ENCODE measurements at places on chromosomes 2 and 18.

DNA sequence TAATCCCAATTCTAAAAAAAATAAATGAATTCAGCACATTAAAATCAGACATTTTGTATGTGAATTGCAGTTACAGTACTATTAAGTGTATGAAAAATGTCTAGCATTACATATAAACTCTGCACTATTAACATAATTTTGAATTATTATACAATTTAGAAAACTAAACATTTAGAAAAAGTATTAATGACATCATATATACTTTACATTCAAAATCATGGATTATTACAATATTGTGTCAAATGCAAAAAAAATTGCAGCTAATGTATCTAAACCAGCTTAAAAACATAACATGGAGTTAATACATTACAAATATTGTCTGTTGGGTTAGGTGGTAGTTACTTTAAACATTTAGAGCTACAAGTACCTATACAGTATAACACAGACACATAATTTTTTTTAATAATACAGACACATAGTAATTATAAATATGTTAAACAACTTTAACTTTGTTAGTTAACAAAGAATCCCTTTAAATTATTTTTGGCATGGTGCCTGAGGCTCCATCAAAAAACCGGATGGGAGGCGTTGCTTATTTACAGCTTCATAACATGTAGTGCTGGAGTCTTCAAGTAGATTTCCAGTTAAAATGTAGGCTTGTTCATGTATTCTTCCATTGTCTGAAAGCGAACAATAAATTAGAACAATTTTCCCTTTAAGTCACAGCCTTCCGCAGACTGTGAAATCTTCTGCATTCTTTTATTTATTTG lies 79.1 kb downstream of the AP1S3 start:
- DNase-seq = no peak

DNA sequence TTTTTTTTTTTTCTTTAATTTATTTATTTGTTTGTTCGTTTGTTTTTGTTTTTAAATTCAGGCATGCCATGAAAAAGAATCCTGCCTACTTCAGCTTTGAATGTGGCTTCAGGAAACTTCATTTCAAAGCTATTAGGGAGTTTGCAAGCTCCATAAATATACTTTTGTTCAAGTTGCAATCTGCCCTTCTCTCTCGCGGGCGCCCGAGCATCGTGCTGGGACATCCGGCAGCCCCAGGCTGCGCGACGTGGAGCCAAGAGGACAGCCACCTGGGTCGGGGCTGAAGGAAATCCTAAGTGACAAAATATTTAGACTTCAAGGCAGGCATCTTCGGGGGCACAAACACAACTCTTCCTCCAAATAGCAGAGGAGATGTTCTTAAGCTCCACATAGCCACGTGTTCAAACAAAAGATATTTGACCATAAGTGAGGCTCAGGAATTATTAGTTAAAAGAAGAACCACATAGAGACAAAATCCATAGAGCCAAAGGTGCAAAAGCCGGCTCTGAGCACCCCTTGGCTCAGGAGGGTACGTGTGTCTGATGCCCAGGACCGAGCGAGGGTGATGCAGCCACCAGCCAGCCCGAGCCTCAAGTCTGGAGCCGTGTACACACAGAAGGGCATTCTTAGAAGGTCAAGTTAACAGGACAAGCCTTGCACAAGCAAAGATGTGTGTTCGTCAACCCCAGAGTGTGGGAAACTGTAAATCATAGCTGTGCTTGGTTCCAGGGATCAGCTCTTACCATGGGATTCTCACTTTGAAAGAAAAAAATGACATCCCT lies 256.5 kb upstream of the SALL3 start:
- no peak for DNase-seq

DNA sequence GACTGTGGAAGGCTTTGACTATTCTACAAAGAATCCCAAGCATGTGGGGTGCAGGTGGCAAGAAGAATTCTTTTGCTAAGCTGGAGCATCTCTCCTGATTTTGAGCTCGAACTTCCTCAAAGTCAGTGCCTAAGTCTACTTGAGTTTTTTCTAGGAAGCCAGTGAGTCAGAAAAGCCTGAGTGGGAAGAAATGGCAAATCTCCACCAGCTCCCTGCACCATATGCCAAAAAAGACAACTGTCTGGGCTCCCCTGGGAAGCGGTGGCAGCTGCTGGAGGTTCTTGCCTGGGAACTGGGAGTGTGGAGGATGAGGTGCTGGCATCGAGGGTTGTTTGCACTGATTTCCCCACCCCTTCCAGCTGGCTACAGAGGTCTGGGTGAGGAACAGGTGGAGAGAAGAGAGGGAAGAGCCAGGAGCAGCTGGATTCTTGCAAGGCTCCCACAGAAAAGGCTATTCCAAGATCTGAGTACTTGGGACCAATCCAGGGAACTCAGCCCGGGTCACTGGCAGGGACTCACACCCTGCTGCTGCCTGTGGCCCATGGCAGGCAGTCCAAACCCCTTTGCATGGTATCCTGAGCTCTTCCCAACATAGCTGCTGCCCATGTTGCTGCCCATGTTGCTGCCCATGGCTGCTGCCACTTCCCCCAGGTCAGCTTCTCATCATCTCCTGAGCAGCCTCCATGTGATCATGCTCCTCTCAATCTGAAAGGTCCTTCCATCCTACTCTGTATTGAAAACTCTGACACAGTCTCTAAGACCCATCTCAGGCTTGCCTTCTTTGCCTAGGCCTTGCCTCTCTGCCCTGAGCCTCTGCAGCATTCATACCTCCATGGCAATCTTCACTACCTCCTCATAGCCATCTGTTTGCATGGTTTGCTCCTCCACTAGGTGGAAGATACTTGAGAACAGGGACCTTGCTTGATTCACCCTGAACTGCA lies 128.3 kb upstream of the SPATS2L start:
- peak; percentile 80 for DNase-seq

GRCh38 chr2:181697126-181697525 lies 16.8 kb upstream of the NEUROD1 start:
- DNase-seq = no peak

GRCh38 chr2:190653931-190654330 lies 5.0 kb downstream of the NAB1 start:
- DNase-seq = no peak

DNA sequence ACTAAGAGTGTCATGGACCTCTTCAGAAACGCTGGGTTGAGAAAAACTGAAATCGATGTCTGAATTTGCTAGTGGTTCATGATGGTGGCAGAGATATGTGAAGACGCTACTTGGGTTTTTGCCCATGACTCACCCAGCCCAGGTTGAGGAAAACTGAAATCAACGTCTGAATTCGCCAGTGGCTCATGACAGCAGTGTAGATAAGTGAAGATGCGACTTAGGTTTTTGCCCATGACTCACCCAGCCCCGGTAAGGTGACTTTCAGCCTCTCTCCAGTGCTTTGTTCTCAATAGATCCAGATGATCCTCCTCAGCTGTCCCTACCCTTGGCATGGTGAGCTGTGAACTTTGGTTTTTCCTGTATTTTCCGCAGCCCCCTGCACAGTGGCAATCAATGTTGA lies 105.3 kb upstream of the SIX3 start:
- no peak for DNase-seq

DNA sequence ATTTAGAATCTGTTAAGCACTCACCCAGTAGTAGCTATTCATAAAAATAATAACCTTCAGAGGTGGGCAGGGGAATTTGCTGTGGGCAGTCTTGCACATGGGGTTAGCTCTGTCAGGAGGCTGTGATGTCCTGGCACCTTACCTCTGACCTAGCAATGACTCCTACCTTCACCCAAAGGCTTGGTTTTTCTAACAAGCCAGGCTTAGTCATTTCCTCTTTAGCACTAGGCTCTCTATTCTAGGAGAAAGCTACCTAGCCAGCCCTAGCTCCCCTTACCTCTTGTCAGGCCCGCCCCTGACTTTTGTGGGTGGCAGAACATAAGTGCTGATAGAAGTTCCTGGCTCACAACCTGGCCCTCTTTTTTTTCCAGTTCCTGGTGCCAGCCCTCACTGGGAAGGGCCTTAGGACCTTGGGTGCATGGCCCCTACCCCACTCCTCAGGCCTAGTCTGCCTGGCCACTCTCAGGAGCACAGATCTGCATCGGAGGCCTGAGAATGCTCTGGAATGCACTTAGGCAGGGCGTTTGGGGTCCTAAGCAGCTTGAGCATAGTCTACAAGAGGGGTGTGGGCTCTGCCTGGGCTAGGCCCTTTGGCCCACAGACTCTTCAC lies 17.7 kb downstream of the CPLX4 start:
- DNase-seq = no peak

GRCh38 chr2:16248571-16249105 lies 308.3 kb downstream of the MYCN start:
- no peak for DNase-seq

DNA sequence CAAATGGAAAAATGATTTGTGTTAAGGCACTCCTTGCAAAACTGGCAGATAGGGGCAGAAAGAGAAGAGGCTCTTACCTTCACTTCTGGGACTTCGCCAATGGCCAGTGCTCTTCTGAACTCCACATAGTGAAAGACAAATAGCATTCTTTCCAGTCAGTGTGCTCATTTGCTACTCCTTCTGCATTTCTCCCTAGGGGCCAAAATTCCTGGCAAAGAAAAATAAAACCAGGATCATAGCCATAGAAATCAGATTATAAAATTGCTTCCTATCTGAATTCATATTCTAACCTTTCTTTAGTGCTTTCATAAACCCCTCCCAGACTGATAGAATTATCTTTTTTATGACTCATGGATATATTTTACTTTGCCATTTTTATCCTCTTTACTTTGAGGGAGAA lies 56.9 kb upstream of the PELI1 start:
- no peak for DNase-seq

DNA sequence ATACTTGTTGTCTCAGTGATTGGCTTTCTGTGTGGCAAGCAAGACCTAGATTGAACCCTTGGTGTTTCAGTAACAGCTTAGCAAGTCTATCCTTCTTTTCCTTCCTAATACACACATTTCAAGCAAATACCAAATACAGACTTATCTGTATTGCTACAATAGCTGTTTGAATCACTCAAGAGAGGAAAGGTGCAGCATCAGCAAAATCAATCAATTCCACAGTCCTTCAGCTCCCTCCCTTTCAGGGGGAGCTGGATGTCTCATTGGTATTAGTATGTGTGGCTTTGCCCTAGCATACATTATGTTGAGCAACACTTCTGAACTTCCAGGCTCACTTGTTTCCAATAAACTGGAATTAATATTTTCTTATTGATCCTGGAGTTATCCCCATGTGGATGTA lies 323.1 kb downstream of the TMX3 start:
- DNase-seq = no peak

DNA sequence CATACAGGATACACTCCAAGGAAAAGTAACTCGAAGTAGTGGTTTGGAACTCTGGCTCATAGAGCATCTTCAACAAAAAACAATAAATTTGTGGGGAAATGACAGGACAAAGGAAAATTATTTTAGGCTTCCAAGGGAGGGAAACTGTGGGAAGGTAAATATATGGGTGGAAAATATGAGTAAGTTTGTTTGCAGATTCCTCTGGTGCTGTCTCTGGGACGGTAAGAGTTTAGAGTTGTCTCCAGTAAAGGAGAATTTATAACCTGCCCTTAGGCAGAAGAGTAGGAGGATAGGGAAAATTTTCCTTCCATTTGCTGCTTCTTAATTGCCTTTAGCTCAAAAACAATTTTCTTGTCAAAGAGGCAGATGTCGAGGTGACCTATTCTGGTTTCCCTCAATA lies 19.3 kb downstream of the HNMT start:
- no peak for DNase-seq

Data from skeletal muscle cell (primary cell).